ENCODE measurements at places on chromosomes 7 and 10.

- DNase-seq = no peak
Measured at GRCh38 chr7:125412890-125413665, 483.5 kb upstream of the POT1 start.

- DNase-seq = no peak
Measured at GRCh38 chr7:104805449-104806317, 208.3 kb upstream of the KMT2E start.

DNA sequence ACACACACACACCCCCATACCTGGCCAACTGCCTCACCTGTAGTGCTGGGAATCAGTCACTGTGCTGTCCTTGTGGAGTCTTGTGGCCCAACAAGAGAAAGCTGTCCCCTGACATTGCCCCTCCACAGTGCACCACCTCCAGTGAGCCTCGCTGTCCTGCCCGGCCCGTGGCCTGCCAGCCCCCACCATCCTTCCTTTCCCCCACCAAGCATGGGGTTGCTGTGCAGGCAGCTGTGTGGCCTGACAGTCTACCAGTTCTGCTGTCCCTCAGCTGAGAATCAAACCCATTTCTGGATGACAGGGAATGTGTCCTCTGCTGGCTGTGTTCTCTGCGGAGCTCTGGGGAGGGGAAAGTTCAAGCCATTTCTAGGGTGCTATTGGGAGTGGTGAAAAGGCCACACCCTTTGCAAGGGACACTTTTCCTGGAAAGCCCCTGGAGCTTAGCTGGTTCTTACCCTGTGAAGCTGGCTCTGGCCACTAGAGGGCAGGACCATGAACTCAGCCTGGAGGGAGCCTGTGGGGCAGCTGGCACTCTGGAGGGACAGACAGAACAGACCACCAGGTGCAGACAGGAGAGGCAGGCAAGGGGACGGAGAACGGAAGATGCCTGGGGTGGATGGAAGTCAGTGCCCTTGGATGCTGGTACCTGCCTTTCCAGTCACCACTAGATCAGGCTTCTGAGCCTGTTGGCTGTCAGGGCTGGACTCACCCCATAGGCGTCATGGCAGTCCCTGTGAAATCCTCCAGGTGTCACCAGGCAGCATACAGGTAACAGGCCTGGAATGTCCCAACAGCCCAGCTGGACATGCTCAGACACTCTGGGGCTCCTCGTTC is 10.5 kb upstream of the MTPAP start:
- DNase-seq = peak; percentile 83

DNA sequence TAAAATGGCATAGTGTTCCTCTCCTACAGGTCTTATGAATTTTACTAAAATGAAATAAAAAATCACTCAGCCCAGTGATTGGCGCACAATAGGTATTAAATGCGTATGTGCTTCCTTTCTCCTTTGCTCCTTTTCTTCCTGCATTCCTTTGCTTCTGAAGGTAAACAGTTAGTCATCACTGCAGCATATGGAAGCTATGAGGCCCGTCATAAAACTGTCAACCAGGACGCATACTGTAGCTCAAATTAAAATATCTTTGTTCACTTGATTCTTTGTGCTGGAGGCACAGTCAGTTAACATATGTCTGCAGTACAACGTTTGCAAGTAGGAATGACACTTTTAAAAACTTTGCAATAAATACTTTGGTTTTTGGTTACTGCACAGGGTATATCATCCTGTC is 374.7 kb downstream of the TCERG1L start:
- DNase-seq = no peak

- DNase-seq = no peak
Measured at GRCh38 chr10:44311563-44312051, 73.3 kb downstream of the CXCL12 start.

DNA sequence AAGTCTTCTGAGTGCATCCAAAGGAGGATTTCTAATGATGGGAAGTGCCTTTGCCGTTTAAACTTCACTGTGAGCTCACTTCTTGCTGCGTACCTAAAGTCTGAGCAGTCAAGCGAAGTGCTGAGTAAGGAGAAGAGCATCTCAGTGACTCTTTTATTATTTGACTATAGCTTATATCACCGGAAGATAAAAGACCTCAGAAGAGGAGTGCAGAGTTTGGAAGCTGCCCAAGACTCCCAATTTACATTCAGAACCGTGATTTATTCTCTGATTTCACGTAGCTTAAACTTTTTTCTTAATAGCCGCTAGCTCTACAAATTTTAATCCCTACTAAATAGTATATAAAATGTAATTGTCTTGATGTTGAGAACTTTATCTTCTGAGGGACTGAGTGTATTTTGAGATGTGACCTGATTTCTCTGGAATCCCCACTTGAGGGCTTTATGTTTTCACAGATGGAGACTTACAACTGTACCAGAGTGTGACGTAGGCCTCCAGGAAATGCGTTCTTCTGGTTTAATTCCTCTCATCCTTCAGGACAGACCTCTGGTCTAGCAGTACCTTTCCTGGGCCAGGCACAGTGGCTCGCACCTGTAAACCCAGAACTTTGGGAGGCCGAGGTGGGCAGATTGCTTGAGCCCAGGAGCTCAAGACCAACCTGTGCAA is 51.1 kb downstream of the CAMK1D start:
- no peak for DNase-seq
